ENCODE measurements at places on chromosomes 5 and 9.

DNA sequence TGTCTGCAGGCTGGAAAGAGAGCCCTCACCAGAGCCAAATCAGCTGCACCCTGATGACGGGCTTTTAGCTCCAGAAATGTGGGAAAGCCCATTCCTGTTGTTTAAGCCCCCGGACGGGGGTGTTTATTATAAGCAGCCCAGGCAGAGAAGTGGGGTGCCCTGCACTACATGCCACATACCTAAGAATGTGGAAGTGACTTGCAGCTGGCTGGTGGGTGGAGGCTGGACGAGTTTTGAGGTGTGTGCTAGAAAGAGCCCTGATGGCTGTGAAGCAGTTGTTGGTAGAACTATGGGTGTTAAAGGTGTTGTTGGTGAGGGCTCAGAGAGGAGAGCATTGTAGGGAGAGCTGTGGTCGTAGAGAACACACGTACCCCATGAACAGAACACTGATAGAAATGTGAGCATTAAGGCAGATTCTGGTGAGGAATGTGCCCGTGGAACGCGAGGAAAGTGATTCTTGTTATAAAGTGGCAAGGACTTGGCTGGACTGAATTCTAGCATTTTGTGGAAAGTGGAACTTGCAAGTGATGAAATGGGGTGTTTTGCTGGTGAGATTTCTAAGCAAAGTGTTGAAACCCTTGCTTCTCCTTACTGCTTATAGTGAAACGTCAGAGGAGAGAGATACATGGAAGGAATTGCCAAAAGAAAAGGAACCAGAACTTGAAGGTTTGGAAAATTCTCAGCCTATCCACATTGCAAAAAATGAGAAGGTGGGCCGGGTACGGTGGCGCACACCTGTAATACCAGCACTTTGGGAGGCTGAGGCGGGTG is 38.9 kb downstream of the AHRR start:
- no peak for DNase-seq

DNA sequence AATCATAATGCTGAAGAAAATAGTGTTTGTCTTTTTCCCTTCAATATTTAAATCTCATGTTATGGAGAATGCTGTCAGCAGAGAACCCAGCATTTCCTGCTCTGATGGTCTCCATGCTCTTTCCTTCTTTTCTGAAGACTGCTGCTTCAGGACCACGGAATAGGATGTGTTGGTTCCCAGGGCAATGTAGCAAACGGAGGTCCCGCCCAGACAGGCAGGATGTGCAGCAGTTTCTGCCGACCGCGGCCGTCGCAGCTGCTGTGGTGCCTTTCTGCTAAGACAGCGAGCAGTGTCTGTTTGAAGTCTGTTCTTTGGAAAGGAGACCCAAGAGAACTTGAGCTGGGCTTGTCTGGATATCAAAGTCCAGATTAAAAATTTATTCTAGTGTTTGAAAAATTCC is 654.3 kb downstream of the CCDC171 start:
- DNase-seq, result no peak

GRCh38 chr9:125904155-125904851 is 157.1 kb downstream of the PBX3 start:
- DNase-seq, result no peak

- no peak for DNase-seq
These were observed 147.8 kb downstream of the TMEM38B start for GRCh38 chr9:105842023-105842644.

DNA sequence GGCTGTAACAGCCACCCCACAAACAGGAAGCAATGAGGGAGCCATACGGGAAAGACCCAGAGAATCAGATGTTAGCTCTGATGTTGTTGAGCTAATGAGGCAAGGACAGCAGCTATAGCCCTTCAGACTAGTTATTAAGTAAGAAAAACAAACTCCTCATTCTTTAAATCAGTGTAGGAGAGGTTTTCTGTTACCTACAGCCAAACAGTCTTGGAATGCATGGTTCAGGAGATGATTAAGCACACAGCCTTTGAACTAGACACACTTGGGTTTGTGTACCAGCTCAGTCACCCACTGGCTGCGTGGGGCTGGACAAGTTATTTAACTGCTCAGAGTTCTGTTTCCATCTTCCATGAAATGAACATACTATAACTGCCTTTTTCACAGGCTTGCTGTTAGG is 68.1 kb downstream of the SPOCK1 start:
- DNase-seq, result no peak

DNA sequence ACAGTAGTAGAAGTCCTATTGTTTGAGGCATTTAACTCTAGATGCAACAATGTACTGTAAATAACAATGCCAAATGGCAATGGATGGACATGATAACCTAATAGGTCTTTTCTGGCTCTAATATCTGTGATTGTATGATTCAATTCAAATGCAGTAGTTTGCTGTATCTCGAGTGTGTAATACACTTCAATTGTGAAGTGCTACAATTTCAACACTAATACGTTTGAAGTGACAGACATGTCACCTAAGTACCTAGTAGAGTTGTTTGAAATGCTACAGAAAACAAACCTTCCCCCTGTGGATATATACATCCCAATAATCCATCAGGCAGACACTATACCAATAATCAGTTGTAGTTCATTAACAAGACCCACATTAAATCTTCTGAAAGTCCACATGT is 305.9 kb upstream of the ITGA1 start:
- DNase-seq, result no peak

All from iPS DF 19.7 (cell line).